Esophagus squamous epithelium (tissue), 5 donors: ENCODE measurements at places on chromosomes 3 and 15.

DNA sequence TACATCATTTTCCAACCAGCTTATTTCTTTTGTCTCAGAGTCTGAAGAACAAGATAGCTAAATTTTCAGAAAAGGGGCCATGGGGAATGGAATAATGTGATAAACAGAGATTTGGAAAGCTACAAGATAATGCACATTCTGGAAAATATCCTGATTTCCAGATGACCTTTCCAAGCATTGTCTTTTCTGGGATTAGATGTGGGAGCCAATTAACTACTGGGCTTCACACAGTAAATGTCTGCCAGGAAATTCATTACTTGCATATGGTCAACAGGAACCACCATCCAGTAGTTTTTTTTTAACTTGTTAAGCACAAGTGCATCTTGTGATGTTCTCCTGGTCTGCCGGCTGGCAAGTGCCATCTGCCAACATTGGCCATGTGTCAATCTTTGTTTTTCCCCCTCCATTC lies 131.1 kb upstream of the BFSP2 start:
- DNase-seq = no peak

DNA sequence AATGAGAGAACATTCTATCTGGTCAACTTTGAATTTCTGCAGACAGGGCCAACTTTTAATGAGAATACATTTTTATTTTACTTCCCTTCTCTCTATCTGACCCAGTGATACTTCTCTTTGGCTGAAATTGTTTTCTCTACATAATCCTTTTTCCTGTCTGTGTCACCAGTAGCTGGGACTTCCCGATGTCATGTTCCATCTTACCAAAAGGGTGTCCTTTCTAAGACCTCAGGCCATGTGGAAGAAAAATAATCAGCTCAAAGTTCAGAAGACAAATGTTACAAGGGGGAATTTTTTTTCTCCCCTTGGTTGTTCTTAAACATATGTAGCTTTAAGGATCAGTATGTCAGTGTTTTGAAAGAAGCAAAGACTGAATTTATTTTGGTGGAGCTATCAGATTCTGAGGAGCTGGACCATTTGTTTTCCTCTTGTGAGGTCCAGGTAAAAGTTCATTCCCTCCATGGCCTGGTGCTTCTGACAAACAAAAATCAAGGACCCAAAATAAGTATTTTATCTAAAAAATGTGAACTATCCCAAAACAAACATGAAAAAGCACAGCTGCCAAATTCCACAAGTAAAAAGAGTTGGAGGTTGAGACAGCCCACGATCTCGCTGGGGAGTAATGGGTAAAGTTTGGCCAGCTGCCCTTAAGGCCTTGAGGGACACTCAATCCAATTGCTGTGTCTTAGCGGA lies 859.4 kb upstream of the NR2F2 start:
- DNase-seq = no peak

DNA sequence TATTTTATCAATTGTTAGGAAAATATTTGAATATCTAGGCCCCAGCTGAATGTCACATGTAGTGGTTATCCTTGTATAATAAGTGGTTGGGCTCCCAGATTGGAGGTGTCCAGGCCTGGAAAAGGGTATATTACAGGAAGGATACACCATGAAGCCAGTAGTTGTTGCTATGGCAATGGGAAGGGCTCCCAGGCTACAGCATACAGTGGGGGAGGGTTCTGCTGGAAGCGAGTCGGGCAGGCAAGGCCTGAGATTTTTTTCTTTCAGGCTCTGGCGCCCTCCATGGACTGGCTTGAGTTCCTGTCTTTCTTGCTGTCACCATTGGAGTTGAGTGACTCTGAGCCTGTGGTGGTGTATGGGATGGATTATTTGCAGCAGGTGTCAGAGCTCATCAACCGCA lies 8.9 kb downstream of the ECE2 start:
- no peak for DNase-seq

DNA sequence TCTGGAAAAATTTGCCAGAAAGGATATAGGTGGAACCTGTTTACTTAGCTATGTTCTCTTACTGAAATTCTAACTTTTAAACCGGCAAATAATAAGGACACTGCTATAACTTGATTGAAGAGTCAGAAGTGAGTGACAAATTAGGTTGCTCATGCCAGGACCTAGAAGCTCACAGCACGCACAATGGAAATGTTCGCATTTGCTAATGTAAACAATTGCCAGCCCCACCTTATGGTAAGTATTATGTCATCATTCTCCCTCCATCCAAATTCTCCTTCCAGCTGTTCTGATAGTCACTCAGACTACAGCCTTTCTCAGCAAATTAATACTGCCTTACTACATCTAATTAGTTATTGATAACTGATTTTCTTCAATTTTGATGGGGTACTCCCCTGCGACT lies 4.8 kb upstream of the STXBP5L start:
- DNase-seq = no peak

- no peak for DNase-seq
Measured at GRCh38 chr15:83110381-83110780, 2.9 kb downstream of the TM6SF1 start.

DNA sequence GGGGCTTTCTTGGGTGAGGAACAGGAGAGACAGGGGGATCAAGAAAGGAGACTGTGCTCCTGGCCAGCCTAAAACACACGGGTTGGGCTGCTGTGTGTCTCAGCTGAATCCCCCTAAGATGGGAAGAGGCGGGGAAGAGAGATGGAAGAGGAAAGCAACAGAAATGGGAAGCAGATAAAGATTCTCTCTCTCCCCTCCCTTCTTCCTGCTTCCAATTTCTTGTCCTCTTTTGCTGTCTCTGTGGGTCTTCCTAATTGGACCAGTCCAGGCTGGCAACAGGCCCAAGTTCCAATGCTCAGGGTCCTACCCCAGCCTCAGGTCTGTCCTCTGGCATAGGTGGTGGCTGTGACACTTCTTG lies 7.1 kb downstream of the ISLR2 start:
- no peak for DNase-seq

GRCh38 chr3:179604321-179605078 lies at the start of the genes MRPL47 and NDUFB5:
TSS of gene MRPL47 (minus strand) at chr3:179604638. CDS start at chr3:179604624, 14 bp downstream.
TSS of gene NDUFB5 (plus strand) at chr3:179604794. CDS start at chr3:179604816, 22 bp downstream.
- DNase-seq = peak; percentile 71

DNA sequence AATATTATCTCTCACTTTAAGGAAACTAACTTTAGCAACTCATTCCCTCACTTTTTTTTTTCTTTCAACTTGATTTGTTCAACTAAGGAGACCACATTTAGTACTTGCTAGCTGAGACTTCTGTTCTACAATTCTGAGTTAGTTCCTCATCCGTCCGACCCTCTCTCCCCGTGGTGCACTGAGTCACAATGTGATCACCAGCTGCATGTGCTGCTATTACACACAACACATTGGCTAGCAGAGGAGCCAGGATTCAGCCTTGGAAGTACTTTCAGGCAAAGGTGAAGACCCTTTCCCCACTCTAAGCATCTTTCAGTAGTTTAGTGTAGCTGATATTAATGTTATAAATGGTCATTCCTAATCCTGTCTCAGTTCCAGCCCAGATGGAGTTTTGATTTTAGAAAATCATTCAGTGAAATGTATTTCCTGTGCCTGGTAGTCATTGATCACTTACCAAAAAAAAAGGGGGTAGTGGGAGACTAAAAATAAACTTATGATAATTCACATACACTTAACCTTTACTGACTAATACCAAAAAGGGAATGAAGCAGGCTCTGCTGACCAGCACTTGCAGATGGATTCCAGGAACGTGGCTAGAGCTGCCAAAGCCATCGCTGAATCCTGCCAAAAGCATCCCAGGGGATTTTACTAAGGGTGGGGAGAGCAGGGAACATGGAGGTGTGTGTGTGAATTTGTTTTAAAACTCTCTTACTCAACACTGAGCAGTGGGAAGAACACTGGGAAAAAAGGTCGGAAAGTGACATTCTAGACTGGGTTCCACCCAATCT lies 424.8 kb downstream of the LPP start:
- DNase-seq = no peak

DNA sequence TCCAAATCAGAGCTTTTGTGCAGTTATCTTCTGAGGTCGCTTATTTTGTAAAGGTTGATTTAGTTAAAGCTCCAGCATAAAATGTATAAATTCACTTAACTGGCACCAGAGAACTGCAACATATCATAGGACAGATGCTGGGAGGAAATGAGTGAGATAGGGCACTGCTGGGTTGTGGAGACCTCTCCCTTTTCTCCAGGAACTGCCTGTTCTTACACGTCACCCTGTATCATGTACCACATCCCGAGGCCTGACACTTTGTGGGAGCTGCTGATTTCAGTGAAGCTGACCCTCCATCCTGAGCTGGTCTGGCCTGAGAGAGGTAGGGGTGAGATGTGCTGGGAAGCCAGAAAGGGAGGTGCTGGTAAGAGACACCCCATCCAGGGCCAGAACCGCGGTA lies 213.8 kb upstream of the FEZF2 start:
- DNase-seq = no peak

DNA sequence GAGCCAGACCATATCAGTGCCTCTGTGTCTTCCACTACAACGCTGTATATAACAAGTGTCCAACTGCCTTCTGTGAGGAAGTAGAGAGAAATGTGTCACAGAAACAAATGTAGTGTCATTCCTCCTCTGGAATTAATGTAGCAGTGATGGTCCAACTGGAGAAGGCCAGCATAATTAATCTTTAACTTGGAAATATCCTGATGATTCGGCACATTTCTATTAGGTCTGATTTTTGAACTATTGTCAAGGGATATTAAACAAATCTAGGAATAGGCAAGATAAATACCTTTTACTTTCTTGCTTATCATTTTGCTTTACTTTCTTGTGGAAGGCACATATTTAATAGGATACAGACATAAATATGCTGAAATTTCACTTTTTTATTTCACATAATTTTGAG lies 446.2 kb upstream of the ALCAM start:
- no peak for DNase-seq
